ENCODE measurements at places on chromosomes 2 and 18.
A peak's percentile ranks its signal among the peaks of the same experiment; 100 is the strongest.

GRCh38 chr2:43292851-43293743 is 66.7 kb upstream of the ZFP36L2 start:
- no peak for DNase-seq

DNA sequence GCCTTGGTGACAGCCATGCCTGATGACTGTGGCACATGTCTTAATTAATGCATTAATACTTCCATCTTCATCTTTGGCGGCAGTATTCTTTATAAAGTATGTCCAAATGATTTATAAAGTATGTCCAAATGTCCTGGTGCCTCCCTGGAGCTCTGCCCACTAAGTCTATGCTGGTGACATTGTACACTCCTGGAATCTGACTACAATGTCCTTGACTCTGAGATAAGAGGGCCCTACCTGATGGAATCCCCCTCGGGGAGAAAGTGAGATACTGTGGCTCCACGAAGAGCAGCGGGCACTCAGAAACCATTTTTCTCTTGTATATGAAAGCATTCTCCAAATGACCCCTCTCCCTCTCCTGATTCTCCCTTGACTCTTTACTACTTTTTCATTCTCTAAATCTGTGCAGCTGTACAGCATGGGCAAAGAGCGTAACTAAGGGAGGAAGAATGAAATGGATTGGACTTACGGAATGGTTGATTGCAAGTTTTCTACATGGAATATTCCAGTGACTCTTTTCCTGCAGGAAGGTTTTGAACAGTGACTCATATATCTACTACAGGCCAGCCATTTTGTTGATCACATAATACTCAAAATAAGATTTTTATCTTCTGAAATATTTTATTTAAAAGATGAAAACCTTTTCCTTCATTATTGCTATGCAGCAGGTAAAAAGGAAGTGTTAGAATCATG is 17.3 kb downstream of the RAB12 start:
- no peak for DNase-seq

DNA sequence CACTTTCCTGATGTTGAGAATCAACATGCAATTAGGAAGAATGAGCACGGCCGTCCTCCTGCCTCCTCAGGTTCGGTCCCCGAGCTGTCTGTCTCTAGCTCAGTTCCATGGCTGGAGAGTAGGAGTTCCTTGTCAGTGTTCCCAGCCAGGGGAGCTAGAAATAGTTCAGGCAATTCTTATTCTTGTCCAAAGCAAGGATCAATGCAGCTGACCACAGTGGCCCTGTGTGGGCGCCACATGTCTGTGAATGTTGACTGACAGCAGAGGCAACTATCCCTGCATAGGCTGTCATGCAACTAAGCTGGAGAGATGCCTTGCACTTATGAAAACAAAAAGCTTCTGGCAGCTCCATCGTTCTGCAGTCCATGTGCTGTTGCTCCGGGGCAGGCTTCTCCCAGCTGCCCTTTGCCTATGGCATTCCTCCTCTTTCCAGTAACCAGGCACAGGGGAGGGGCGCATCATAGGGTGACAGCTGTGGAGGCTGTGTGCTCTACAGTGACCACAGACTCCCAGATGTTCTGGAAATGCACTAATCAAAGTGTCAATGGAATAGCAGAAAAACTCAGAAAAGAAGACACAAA is 58.7 kb downstream of the PDCL3 start:
- DNase-seq = no peak

DNA sequence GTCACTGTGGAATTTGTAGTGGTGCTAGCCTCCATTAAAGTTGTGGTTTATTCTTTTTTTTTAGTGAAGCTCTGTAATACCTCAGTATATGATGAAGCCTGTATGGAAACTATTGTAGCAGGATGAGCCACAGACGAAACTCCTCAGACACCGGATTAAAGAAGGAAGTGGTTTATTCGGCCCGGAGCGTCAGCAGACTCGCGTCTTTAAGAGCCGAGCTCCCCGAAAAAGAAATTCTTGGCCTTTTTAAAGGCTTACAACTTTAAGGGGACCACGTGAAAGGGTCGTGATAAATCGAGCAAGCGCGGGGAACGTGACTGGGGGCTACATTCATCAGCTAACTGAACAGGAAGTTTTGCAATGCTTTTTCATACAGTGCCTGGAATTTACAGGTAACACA is 8.1 kb upstream of the CCL20 start:
- DNase-seq = no peak

- DNase-seq = no peak
Measured at GRCh38 chr2:37318401-37318800, 6.2 kb downstream of the PRKD3 start.

DNA sequence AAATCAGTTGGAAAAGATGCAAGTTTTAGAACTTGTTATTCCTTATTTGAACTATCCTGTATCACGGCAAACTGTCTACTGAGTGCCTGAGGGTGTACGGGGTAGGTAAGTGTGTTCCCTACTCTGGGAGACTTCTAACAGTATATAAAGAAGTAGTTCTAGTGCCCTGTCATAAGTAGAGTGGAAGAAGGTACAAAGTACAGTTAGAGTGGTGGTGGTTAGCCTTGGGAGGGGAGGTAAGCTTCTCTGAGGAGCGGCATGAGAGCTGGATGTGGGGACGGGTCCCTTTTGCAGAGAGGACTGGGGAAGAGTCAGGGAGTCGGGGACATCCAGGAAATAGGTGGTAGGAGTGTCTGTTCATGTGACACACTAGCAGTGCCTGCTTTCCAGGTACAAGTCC is 48.5 kb downstream of the DGKD start:
- no peak for DNase-seq

DNA sequence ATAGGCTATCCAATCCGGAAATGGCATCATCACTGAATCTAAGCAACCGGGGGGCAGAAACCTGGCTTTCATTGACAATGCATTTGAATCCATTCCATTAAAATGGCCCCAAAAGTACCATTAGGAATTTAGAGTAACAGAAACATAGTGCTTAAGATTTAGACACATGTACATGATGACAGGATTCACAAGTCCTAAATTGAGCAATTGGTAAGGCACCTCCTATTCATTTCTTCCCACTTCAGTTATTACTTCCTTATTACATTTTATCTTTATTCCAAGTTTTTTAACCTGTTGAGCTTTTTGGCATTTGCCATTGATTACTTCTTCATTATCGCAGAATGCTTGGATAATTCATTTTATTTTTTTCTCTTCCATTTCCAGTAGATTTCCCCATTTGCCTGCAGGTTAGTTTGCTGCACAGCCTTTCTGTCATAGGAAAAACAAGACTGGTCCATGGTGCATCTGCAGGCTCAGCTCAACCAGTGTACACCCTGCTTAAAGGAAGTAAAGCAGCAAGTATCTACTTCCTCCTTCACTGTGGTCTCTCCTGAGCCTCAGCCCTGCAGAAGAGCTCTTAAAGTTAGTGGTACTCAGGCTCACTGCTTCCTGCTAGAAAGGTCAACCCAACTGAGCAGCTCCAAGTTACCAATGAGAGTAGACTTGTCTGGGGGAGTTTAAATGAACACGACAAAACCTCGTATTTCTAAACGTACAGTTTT is 89.2 kb downstream of the DOCK10 start:
- DNase-seq = no peak

DNA sequence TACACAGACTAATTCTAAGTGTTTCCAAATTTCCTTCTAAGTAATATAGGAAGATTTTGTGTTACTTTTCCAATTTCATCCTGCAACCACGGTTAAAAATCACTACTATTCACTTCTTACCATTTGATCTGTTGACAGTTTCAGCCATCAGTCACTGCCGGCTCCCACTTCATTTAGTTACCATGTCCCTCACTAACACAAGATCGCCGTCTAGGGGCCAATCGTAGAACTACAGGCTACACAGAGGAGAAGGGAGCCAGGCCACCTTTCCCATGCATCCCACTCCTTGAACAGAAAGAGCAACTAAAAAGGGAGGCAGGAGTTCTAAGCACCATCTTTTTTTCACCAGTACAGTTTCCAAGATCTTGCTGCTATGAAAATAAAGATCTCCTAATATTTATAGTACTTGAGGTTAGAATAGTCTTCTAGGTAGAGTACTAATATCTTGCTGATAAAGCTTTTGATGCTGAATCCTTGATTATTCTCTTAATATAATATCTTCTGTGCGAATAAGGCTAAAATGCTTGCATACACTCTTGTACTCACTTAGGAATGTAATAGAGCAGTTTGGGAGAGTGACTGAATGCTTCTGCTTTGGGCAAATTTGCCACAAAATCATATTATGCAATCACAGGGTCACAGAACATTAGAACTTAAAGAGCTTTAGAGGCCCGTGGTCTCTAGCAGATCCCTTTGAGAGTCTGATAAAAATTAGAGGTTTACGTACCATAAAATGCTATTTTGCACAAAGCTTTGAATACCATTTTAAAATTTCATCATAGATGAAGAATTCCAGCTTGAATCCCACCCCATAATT is 39.5 kb upstream of the CYP1B1 start:
- DNase-seq = peak; percentile 50

- DNase-seq = no peak
Measured at GRCh38 chr2:137670111-137670510, 294.2 kb upstream of the HNMT start.

- no peak for DNase-seq
Measured at GRCh38 chr2:205657579-205657978, 24.7 kb upstream of the NRP2 start.

- no peak for DNase-seq
Measured at GRCh38 chr2:86027922-86028765, 77.5 kb downstream of the POLR1A start.

GRCh38 chr18:60452421-60452820 is 79.8 kb upstream of the MC4R start:
- DNase-seq = no peak

GRCh38 chr2:176392249-176392648 is 123.0 kb downstream of the MTX2 start:
- no peak for DNase-seq

- DNase-seq = no peak
Measured at GRCh38 chr18:48814490-48815178, 136.1 kb downstream of the SMAD7 start.

- DNase-seq = no peak
Measured at GRCh38 chr18:21904856-21905255, 164.3 kb downstream of the MIB1 start.

DNA sequence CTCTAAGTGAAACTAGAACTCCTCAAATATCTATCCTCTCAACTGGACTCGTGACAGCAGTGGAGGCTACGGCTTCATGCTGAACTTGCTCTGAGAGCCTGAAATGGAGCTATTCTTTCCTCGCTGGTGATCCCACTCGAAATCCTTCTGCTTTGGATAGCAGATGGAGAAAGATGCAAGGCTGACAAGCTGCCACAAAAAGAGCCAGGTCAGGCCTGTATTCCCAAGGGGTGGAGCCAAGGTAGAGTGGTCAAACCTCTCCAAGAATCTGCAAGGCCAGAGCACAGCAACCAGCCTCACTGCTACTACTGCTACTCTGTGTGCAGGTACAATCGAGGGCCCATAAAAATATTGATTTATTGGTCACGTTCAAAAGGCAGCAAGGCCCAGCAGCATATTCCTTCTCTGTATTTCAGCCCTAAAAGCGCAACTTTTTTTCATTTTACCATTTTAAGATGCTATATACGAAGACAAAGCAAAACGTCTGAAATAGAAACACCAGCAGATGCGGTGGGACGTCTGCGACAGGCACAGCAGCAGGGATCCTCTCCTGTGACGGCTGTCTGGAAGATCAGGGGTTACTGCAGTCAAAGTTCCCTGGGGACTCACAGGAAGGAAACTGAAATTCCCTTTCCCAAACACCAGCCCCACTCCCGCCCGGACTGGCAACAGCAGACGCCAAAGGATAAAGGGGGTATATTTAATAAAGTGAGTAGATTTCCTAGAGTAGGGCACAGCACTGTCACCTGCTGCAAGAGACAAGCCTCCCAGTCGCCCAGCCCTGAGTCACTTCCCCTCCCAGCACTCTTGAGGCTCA is 2.4 kb downstream of the SPRED2 start:
- DNase-seq = no peak

GRCh38 chr2:235668782-235669181 is 174.9 kb downstream of the AGAP1 start:
- DNase-seq = no peak

GRCh38 chr2:157325786-157326185 is at the start of gene ERMN:
Gene ERMN (minus strand): TSS chr2:157325824. CDS start chr2:157325642, 182 bp downstream.
- no peak for DNase-seq

DNA sequence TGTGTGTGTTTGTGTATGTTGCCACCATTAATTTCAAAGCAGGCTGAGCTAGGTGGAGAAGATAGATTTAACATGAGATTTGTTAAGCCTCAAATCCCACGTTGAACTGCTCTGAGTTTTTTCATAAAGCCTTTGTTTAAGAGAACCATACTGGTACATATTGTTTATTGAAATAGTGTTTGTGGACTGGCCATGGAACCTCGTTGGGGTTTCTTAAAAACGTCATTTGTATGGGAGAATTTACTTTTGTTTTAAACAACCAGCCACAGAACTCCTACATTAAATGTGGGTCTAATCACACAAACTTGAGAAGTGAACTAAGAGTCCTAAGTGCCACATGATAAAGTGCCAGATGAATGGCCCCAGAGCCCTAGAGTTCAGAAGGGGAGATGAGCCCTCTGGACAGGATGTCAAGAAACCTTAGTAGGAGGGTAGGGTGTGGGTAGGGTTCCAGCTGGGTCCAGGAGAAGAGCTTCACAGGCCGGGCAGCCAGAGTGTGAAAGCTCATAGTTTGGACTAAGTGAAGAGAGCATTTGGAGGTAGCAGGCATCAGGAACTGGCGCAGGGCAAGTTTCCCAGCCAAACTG is 120.6 kb upstream of the EML6 start:
- DNase-seq = no peak

DNA sequence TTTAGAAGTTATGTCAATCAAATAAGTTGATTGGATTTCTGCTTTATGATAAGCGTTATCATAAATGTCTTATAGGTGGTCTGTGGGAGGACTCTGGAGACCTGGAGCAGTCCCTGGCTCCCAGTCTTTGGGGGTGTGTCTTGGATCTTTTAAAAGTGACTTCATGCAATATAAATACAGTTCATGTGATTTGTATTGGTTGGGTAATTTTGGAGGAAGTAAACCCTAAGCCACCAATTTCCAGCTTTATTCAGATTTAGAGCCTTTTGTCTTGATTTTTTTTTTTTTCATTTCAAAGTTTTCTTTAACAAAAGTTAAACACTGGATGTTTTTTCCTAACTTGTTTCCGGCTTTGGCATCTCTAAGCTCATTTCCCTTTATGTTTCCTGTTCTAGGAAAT is 68.8 kb downstream of the MAP4K4 start:
- no peak for DNase-seq

GRCh38 chr2:34570266-34570872 is 971.3 kb upstream of the FAM98A start:
- no peak for DNase-seq

DNA sequence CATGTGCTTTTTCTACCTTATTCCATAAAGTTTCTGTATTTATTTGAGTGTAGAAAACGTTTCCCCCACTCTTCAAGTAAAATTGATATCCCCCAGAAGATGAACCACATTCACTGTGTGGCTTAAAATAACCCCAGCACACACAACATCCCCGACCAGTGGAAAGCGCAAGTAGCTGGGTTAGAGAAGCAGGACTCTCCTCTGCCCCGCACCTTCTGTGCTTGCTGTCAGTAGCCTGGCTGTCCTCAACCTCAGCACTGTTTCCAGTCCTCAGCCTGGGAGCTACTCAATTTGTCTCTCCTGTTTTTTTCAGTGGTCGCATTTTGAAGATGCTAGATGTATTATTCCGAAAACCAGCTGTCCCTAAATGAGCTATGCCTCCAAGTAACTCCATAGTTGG is 18.0 kb upstream of the ST8SIA3 start:
- DNase-seq = no peak
